Tibial nerve (tissue), 4 donors: ENCODE measurements at places on chromosomes 4 and X. TPM values are rescaled to one million over a fixed set of nuclear protein-coding genes. Genes with fewer than 3 reads are reported as not detected.

- no peak for DNase-seq
Measured at GRCh38 chrX:19799319-19800182, 87.8 kb downstream of the SH3KBP1 start.

DNA sequence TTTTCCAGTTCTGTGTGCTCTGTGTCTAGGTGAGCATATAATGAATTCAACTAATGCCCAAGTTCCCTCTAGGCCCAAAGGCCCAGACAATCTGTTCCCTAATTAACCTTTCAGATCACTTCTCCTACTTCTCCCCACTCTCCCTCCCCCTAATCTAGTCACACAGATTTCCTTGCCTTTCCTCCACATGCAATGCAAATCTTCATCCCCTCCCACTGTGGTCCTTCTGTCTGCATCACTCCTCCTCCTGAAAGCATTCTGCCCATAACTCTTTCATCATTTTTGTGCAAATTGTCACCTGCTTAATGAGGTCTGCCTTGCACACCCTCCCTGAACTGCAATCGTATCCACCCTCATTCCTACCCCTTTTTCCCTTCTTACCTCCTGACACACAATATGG is 346.6 kb downstream of the FBXO8 start:
- no peak for DNase-seq

DNA sequence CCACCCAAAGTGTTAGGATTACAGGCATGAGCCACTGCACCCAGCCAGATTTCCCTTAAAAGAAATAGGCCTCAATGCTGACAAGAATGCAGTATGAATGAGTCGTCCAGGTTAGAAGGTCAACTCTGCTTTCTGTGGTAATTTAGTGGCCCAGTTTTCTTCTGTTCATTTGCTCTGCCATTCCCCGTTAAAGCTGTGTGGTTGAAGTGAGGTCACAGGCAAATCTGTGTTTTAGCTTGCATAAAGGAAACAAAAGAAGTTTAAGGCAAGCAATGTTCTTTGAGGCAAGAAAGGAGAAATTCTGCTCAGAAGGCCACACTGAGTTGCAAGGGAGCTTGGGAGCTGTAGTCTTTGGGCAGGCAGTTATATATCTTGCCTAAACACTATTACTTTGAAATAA is 176.8 kb downstream of the LARP7 start:
- no peak for DNase-seq

DNA sequence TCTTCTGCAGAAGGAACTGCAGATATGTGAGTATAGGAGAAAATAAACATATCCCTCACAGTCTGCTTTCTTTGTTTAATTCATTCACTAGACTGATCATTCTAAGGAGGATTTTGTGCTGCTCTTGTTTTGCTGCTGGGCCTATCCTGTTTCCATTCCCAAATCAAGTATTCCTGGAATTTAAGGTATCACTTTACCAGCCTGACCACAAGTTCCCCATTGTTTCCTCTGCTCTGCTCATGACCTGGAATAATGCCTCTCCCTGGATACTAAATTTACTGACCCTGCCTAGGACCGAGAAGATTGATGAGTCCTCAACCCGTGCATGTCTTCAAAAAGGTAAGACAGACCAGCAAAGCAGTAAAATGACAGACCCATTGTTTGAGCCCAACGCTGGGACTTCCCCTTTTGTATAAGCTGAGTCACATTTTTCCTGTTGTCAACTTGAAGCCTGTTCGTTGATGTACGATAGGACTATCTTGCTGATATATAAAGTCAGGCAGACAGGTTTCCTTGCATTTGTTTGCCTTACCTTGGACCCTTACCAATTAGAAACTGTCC is 85.5 kb upstream of the TET2 start:
- DNase-seq, result no peak

GRCh38 chr4:158071931-158072330 is 100.9 kb downstream of the GASK1B start:
- DNase-seq, result no peak

DNA sequence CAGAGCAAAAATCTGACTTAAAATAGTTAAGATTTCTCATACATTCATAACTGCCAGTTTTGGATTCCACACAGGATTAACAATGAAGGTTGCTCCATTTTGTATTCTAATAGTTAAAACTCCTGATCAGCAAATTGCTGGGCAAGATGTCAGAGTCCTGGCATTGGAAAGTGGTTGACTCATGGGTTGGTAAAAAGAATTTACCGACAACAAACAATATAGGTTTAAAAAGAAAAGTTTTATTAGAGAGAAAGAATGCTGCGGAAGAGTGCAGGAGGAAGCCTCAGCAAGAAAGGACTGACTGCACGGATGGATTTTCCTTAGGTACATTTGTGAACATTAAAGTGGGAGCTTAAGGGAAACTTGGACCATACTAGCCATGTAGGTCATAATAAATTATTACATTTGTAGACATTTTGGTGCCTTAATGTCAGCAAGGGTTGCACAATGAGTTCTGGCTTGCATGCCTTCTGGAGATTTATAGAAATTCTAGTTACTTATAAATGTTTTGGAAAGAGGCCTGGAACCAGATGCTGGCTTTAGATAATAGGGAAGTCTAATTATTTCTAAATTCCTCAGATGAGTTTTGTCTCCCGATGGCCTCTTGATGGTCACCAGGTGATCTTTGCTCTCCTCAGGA is 25.4 kb upstream of the IL2 start:
- DNase-seq, result no peak

DNA sequence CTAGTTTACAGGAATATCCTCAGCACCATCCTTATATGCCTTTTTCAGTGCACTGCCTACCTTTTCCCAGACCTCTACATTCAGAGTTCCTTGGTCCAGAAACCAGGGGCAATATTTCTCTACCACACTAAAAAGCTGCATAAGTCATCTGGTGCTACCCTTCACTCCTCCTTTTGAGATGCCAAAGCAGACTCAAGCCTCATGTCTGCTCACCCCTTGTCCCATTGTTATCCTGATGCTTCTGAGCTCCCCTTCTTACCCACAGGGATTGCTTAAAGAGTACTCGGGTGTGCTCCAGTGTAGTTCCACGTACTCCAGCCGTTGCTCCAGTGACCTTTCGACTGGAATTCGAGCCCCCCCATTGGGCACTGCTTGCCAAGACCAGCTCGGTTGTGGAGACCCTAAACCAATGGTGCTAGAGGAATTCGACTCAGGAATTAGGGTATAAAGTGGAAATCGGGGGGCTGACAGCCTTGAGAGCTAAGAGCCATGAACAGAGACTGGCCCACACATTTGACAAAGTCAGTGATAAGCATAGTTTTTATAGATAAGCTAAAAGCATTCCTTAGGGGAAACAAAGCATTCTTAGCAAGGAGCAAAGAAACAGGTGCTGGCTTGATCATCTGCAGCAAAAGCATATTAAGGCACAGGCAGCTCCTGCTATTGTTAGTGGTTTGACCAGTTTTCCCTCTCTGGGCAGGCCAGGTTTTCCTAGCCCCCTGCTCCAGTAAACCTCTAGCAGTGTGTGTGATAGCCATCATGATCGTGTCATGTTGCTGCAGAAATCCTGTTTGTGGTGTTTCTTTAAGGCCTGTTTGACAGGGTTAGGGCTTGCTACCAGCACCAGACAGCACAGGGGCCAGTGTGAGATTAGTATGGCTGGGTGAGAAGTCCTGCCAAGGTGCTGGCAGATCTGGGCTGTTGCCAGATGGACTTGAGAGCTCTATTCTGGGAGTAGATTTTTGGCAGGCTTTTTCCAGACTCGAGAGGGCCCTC is 57.5 kb upstream of the WDR1 start:
- DNase-seq, result no peak

- DNase-seq, result no peak
Measured at GRCh38 chrX:1462596-1463251, 10.0 kb upstream of the ASMTL start.

GRCh38 chrX:19177721-19178120 is 55.5 kb upstream of the ADGRG2 start:
- DNase-seq, result no peak

- DNase-seq, result no peak
Measured at GRCh38 chr4:13704035-13704434, 76.5 kb upstream of the BOD1L1 start.

DNA sequence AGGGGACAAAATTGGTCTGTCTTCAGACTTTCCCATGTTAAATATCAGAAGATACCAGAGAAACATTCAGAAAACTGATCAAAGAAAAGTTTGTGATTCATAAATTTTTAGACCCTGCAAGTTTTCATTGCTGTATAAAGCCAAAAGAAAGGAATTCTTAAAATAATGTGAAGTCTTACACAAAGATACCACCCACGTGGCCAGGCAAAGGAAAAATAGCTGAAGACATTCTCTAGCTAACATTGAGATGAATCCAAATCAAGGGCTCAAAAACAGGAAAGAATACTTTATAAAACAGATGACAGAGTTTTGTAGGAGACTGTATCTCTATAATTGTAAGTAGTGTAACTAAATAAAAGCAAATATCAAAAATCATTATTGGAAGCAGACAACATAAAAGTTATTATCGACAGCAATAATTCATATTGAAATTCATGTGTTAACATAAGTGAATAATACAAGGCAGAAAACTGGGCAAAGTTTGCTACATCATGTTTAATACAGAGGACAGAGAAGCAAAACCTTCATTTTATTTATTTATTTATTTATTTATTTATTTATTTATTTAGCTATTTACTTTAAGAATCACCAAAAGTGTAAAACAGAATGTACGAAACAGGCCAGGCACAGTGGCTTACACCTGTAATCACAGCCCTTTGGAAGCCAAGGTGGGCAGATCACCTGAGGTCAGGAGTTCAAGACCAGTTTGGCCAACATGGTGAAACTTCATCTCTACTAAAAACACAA is 204.6 kb upstream of the SLIT2 start:
- DNase-seq, result no peak

- DNase-seq, result no peak
Measured at GRCh38 chr4:118997601-118998000, 108.9 kb downstream of the SYNPO2 start.

DNA sequence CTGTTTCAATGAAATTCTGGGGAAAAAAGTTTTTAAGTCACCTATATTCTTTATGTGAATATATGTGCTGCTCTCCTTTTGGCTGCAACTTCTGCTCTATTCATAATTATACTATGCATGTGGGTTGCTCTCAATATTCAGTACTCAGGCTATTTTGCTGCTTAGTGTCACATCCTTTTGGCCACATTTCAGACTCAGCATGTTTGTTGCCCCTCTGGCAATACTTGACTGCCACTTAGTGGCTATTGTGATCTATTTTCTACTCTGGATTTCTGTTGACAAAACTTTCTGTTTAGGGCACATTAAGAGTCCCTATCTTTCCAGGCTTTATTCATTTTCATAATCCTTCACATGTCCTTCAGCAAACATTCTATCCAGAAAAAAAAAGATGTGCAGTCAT is 15.8 kb upstream of the CT45A1 start:
- DNase-seq, result no peak

DNA sequence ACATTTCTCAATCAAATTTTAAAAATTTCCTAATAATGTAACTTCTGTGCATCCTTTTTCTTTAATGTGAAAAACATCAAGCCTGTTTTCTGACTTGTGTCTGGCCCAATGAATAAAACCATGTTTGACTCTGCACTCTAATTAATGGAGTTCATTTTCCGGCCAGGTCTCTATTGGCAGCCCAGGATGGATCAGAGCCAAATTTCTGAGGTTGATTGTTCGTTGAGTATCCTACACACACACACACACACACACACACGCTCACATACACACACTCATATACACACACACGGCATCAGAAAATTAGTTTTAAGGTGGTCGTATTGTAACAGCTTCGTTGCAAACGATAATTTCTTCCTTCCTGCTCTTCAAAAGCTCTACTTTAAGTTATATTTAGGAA is 28.9 kb upstream of the TLL1 start:
- no peak for DNase-seq

DNA sequence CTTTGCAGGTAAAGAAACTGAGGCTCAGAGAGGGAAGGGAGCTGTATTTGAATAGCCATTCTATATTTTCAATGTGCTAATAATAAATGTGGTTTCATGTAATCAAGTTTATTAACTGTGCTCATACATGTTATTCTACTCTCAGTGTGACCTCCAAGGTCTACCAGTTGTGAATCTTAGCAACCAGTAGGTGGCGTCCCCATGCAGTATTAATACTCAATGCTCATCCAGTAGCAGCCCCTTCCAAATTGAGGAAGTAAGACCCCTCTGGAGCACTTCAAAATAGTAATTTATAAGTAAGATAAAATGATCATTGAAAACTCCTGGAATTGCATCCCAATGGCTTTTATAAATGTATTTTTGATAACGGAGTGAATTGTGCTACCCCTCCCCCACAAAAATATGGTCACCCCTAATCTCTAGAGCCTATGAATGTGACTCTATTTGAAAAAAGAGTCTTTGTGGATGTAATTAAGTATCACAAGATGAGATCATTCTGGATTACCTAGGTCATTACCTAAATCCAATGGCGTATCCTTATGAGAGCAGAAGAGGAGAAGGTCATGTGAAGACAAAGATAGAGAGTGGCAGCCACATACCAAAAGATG is 20.4 kb upstream of the SEPSECS start:
- no peak for DNase-seq

ZBTB33 gene
- total RNA-seq, result 11.7 TPM

MOB1B gene
- 16.3 TPM for total RNA-seq

KDR gene
- 85.7 TPM for total RNA-seq

PABPC1L2B gene
- not detected for total RNA-seq

NLGN3 gene
- 10.4 TPM for total RNA-seq

POU3F4 gene
- total RNA-seq, result not detected

NMU gene
- not detected for total RNA-seq

MAGEC2 gene
- not detected for total RNA-seq

RFC1 gene
- 85.9 TPM for total RNA-seq
